Stimulated activated CD4-positive, alpha-beta T cell treated with anti-CD3 and anti-CD28 coated beads, TNF-alpha, amount 100 ng/mL, for 4 hours (primary cell): ENCODE measurements at places on chromosomes 7 and 10.

DNA sequence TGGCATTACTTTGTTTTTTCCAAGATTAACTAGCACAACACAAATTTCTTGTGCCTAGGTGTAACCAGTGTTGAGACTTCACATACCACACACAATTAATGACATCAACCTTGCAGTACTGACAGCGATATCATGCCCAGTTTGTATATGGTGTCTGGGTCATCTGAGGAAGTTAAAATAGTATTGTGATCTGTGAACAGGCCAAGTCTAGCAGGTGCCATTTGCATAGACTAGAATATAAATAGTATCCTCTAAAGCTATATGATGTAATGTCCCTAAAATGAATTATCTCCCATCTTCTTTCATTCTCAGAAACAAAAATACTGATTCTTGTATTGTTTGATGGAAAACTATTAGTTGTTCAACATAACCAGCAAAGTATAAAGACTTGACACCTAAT lies 175.8 kb upstream of the KAT6B start:
- DNase-seq: no peak

- DNase-seq: no peak
Measured at GRCh38 chr10:94412449-94412848, 10.1 kb downstream of the TBC1D12 start.

DNA sequence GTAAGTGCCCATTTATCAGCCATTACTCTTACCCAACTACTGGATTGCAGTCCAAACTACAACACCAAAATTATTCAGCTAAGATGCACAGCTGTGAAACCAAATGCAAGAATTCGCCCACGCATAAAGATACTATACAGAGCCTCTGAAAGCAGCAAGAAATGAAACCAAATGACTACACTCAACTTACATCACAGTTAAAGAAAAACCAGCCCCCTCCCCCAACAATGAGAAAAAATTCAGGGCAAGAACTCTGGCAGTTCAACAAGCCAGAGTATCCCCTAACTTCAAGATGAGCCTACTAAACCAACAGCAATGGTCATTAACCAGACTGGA lies 209.1 kb upstream of the VWC2 start:
- DNase-seq: no peak

DNA sequence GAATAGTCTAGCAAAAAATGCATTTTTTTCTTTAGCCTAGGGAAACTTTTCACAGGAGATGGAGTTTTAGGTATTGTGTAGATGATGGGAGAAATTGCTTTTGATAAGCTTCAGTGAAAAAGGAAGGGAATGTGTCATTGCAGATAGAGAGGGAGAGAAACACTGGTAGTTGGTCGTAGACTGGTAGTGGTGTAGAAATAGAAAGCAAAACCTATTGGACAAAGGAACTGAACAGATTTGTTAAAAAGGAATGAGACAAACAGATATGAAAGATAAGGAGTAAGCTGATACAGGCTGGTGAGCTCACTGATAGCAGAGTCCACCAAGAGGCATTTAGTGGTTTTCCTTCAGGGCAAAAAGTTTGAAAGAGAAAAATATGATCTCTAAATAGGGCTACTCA lies 94.3 kb downstream of the ZEB1 start:
- DNase-seq: no peak
